ENCODE measurements at places on chromosomes 7 and 10.
A peak's percentile ranks its signal among the peaks of the same experiment; 100 is the strongest.

- no peak for DNase-seq
Observed at GRCh38 chr7:21778953-21779352, 166.7 kb downstream of the CDCA7L start.

DNA sequence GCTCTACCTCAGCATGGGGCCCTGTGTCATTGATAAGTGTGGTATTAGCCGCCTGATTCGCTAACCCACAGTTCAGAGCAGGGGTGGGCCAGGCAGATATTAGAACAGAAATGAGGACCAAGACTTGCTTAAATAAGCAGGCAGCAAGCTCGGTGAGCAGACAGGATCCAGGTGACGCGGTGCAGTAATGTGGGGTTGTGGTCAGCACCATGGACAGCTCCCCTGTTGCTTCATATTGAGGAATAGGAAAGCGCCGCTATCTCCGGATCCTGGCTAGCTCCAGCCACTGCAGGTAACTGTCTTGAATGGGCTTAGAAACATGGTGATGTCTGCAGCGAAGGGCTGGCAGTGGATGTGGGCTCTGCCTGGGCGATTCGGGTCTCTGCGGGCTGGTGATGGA lies 51.3 kb upstream of the GPR26 start:
- DNase-seq = peak; percentile 11

GRCh38 chr10:79477456-79477855 lies 32.0 kb upstream of the ZCCHC24 start:
- DNase-seq = no peak

DNA sequence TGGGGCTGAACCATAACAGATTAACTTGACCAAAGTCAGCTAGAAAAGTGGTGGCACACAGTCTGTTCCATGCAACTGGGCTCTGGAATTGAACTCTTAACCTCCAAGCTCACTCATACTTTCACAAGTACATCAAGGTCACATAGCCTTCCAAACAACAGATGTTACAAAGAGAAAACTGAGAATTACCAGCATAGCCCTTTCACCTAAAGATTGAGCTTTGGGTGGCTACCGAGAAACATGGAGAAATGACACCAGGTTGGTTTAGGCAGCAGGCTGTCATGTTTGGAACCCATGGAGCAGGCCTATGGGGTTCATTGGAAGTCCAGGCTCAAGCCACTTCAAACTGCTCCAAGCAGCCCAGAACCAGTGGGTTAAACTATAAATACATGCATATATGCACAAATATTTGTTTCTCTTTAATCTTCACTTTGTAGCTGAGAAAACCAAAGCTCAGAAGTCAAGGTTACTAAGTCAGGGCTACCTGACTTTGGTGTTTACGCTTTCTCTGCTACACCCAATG lies 59.1 kb downstream of the MALSU1 start:
- no peak for DNase-seq

GRCh38 chr10:34190580-34190979 lies 624.5 kb downstream of the PARD3 start:
- DNase-seq = no peak

- no peak for DNase-seq
Observed at GRCh38 chr7:47361746-47362215, 220.1 kb downstream of the TNS3 start.

DNA sequence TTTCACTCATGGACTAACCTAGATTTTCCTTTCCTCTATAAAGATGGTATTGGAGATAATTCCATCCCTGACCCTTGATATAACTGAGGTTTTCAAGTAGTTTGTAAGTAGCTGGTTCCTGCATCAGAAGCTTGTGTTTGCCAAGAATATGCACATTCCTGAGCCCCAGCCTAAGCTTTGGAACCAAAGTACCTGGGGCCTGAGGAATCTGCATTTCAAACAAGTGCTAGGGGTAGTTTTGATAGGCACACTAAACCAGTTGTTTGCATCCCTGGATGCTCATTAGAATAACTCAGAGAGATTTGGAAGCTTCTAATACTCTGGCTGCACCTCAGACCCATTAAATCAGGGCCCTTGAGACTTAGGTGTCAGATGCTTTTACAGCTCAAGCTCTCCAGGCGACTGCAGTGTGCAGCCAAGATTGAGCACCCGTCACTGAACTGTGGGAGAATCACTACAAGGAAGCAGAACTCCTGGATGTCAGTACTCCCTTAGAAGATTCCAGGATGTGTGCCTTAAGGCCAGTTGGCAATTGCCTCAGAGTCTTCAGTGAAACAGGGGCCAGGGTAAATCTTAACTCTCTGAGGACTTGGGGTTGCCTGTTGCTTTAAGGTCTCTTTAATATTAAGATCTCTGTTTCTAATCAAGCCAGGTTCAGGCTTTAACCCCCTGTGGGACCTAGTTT lies 565.0 kb downstream of the REEP3 start:
- no peak for DNase-seq
